ENCODE measurements at places on chromosomes 13 and 19.

DNA sequence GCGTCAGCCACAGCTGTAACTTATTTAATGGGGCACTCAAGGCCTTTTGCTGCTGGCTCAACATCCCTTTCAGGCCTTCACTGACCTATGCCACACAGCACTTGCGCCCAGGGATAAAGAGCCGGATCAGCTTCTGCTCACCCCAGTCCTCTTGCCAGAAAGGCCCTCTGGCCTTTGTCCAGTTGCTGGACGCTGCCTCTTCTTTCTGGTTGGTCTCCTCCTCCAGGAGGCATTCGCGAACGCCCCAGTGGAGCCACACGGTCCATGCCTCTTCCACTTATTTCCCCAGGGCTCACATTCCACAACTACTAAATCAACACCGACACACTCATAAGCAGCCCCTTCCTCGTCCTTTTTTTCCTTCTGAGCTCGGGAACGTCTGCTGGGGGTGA lies 3.7 kb upstream of the ZNF329 start:
- DNase-seq, result no peak

DNA sequence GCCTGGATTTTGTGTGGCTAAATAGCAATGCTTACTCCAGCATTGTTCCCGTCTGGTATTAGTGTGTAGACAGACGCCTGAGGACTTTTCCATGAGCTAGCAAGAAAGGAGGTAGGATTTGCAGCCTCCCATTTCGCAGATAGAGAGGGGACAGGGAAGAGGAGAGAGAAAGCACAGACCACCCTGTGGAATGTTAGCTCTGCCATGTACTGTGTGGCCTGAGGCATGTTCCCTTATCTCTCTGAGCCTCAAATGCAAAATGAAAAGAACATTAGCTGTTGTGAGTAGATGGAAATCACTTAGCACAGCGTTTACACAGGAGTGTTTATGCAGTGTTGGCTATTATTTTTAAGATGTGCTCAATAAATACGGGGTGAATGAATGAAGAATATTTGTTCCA lies 45.5 kb downstream of the OLFM4 start:
- no peak for DNase-seq

GRCh38 chr19:22814124-22814523 lies 18.0 kb upstream of the ZNF723 start:
- no peak for DNase-seq

GRCh38 chr13:102234618-102235017 lies 167.2 kb downstream of the FGF14 start:
- DNase-seq, result no peak

- no peak for DNase-seq
Measured at GRCh38 chr19:30206187-30206586, 166.0 kb upstream of the ZNF536 start.

DNA sequence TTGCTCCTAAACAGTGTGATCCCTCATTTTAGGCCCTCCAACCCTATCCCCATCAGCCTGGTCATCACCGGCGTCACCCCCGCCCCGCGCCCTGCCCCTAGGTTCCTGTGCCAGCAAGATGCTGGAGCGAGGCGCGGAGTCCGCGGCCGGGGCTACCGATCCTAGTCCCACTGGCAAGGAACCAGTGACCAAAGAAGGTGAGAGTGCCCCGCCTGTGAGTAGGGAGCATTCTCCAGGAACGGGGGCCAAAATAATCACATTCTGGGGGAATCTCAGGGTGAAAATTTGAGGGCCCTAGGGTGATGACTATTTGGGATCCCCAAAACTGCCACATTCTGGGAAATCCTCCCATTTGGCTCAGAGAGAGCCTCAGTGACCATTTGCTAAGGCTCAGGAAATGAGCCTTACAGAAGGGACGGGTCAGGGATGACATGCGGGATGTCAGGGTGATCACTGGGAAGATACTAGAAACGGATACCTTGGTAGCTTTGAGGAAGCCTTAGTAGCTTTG lies 1.4 kb downstream of the ZNF575 start:
- no peak for DNase-seq

DNA sequence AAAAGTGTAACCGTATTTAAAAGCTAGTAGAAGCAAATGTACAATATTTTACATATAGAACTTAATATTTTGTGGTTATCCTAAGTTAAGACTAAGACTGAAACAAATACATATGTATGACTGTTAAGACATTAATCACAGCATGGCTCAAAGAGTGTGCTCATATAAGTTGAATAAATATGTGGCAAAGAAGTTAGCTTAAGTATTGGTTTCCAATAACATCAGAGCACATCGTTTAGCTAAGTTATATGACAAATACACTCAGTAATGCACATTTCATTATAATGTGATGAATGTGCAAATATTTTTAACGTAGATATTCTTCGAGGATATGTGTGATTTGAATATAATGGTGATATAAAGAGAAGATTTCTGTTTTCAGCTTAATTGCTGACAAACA lies 253.8 kb downstream of the SLITRK5 start:
- no peak for DNase-seq

DNA sequence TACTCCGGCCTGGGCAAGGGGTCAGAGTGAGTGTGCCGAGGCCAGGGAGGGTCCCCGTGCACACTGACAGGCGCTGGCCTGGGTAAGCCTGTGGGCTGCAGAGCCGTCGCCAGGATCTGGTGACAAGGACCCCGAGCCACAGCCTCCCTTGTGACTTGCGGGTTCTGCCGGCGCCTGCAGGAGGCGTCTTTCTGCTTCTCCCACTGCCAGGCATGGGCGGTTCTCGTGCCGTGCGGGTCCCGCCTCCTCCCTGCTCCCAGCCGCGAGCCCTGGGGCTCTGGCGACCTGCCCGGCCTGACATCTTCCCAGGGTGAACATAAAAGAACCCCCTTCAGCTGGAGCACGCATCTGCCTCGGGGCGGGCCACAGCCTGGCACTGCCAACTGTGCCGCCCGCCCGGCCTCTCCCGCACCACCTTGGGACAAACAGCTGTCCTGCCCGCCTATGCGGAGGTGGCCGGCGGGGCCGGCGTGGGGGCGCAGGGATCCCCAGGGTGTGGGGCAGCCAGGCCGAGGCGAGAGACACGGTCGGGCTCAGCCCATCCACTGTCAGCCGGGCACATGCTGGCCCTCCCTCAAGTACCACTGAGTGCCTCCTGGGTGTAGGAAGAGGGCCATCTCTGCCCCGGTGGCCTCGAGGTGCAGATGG lies 1.5 kb upstream of the HCN2 start:
- no peak for DNase-seq

- no peak for DNase-seq
Measured at GRCh38 chr13:39148513-39148961, 110.3 kb downstream of the NHLRC3 start.

DNA sequence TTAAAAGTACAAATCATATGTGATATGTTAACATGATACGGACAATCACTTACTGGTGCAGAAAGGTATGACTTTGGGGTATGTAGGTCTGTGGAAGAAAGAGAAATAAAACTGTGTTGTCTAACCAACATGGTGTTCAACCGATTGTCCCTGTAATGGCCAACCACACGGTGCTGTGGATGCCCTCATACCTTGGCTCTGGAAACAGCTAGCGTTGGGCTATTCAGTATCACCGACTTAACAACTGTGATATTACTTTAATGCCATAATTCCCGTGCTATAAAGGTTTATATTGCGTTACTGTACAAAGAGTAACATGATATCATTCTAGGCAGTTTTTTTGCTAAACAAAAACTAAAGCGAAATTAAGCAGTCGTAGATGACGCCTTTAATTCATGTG lies 448.3 kb downstream of the EFNB2 start:
- no peak for DNase-seq

DNA sequence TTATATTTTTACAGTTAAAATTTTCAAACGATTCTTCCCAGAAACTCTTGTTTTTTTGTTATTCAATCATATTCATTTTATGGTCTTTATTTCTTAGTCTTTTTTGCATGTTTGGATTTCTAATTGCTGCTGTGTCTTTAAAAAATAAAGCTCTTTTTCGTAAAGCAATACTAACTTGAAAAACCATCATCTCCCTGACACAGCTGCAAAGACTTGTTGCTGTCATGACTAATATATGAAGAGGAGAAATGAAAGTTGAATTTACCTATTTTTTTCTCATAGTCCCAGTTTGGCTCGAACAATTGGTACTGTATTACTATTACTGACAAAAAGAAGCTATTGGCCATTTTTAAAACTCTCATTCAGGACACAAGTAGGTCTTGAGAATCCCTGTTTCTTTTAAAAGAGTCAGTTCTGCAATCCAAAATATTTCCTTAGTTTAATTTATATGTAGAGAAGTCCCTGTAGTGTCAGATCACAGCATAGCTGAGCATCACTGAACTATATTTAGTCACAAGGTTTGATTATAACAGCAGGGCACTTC lies 12.1 kb upstream of the SPART start:
- DNase-seq, result no peak

GRCh38 chr13:47004540-47004939 lies 107.7 kb upstream of the HTR2A start:
- no peak for DNase-seq

- no peak for DNase-seq
Measured at GRCh38 chr13:112671359-112671758, 18.5 kb upstream of the ATP11A start.

DNA sequence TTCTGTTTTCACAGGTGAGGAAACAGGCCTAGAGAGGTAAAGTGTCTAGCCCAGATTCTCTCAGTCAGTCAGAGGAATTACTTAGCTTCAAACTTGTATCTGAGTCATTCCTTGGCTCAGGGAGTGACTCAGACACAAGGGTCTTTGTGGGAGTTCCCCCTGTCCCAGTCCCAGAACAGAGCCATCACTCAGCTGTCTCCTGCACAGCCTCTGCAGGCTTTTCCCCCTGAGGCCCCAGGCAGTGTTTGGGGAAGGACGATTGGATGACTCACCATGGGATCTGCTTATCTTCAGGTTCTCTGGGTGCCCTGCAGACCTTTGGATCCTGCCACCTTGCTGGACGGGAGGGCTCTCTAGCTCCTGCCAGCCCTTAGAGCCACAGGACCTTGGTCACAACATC lies 13.2 kb downstream of the ZNF793 start:
- DNase-seq, result no peak

DNA sequence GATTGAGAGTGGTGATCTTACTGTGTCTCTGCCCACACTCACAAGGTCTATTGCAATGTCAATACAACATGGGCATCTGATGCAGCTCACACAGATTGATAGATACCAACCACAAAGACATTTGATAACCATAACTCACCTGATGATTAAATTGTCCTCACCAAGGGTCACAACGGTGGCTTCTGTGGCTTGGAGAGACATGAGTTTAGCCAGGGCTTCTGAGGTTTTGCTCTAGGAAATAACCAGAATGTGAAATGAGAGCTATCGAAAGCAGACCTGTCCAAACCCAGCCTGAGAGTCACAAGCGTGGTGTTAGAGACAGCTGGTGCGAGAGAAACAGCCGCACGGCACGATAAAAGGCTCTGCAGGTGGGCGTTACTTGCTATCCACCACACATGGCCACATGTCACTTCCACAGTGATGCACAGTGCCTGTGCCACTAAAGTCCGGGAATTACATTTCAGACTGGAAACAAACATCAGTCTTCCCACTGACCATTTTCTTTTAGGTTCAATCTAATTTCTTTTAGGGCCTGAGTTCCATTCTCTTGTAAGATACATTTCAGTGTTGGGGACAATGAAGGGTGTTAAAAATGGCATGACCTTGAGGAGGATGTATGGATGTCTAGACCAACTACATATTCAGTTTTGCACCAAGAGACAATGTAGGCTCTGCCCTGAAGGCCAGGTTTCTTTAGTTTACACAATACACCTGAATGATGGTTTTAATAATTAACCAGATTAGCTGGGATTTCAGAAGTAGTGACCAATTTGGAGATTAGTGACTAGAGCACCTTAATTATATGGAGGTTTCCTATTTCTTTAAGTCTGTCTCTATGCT lies 53.7 kb downstream of the ATP7B start:
- DNase-seq, result no peak

DNA sequence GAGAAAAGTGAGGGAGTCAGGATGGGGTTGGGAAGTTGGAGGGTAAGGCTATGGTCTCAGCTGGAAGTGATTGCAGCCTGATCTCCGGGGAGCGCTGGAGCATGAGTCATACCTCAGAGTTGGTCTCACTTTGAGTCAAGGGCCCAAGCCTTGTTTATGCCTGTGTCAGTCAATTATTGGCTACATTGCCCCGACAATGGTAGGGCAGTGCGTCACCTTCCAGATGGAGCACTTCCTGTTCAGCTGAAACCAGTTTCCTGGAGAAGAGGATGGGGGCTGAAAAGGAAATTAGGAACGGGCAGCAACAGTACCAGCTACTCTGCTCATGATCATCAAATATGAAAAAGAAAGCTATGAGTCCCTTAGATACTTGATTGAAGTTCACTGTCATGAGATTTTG lies 60.4 kb downstream of the ADGRE1 start:
- no peak for DNase-seq

DNA sequence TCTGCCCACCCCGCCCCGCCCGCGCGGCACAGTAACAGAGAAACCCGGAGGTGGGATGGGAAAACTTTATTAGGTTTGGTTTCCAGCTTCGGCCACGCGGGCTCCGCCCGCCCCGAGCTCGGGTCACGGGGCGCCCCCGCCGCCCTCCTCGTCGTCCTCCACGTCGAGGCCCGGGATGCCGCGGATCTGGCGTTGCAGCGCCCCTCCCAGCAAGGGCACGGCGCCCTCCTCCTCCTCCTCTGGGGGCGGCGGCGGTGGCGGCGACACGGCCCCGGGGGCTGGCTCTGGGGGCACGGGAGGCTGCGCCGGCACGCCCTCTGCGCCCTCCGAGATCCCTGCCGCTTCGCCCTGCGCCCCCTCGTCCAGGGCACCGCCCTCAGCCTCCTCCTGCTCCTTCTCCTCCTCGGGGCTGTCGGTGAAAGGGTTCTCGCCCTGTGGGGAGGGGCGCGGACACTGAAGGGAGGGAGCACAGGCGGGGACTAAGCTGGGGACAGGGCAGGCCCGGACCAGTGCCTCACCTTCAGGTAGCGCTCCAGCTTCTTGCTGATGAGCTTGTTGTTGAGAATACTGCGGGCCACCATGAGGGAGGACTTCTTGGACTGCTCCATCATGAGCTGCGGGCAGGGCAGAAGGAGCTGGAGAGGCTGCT lies 536 bp upstream of the AKAP8 start:
- no peak for DNase-seq

DNA sequence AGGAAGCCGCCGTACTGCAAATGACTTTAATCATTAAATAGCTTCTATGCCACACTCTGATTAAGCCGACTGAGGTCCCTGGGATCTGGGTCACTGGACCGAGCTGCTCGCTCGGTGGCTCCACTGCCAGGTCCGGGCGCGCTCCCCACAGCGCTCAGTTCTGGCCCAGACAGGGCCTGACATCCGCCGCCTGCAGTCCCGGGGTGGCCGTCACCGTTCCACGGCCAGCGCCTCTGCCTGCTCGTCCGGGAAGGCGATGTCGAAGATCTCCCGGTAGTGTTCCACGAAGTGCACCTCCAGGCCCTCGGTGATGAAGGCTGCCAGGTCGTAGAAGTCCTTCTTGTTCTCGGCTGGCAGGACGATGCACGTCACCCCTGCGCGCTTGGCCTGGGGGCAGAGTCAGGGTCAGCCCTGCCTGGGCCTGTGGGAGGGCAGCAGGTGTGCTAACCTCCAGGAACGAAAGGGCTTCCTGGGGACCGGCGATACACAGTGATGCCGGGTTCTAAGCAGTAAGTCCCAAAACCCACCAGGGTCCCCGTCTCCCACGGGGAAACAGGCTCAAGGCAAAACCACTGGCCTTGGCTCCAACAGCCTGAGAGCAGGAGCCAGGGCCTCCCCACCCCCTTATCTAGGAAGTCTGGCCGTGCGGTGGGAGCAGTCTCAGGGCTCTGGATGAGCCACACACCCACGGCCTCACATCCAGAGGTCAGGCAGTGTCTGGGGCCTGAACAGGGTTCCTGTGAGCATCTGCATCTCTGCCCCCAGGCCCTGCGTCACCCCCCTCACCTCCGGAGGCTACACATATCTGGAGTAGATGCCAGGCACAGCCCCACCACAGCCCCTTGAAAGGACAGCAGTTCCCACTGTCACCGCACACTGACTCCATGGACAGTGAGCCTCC lies 2.0 kb downstream of the RPL36 start:
- no peak for DNase-seq

Measured in thoracic aorta (tissue), 2 donors.